ENCODE measurements at places on chromosomes 6 and 20.

GRCh38 chr6:122264557-122264956 is 134.9 kb upstream of the HSF2 start:
- DNase-seq: no peak

- no peak for DNase-seq
Measured at GRCh38 chr6:134359302-134359701, 41.4 kb upstream of the SGK1 start.

- no peak for DNase-seq
Measured at GRCh38 chr20:62606551-62607201, 35.6 kb upstream of the SLCO4A1 start.

DNA sequence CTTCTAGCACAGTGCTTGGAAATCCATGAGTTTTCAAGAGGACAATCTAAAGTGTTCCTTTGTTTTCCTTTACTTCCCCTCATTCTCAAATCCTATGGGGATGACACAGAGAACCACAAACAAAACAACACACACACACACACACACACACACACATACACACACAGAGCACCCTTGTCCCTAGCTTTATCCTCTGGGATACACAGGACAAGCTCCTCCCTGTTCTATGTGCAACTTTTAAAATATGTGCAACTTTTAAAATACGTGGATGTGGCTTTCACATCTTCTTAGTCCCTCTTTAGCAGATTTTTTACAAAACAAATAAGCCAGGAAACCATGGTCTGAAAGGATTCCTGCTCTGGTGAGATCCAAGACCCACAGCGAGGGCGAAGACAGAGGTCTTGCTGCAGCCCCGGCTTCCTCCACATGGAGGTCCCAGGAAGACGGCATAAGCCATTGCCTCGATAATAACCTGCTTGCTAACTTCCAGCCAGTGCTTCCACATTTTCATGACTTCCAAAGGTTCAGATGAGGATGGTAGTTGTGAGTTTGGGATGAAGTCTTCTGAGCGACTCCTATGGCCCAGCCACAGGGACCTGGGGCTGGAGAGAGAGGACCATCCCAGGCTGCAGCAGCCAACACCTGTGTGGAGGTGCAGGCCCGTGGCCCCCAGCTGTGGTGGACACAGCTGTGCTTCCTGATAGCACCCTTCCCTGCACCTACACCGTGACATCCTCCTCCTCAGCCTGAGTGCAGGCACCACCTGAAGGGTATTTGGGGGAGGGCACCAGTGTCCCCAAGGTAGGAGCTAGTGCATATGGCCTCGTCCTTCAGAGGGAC is 62.8 kb upstream of the CD93 start:
- DNase-seq: no peak

- no peak for DNase-seq
Measured at GRCh38 chr6:164128101-164128500, 713.6 kb downstream of the QKI start.

DNA sequence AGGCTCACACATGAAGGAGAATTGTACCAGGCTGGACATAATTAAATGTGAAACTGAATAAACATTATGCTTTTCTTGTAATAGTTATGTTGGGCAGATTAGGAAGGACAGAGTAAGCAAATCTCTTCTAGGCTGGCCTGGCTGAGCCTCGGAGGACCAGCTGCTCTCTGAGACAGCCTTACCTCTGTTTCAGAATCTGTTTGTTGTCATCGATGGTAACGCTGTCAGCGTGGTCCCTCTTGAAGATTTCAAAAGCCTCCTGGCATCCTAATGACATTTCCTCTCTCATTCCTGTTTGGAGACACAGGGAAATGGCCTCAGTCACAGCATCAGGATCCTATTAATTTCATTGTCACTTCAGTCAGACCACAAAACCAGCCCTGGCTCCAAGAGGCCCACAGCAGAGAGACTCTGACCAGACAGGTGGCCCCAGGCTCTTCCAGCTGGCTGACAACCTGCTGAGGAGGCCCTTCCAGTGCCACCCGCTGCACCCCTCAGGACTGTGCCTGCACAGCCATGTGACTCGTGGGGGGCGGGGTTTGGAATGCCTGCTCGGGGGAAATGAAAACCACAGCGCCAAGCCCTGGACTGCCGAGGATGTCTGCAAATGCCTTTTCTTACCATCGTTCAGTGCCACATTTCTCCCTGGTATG is 108.5 kb upstream of the KCNK16 start:
- no peak for DNase-seq
